Mesothelial cell of epicardium (in vitro differentiated cells): ENCODE measurements at places on chromosomes 7 and 10. TPM values are rescaled to one million over a fixed set of nuclear protein-coding genes. Genes with fewer than 3 reads are reported as not detected.

The VAX1 gene
- total RNA-seq, result 0.09 TPM in 1 of 3 replicates, not detected in the others

DNA sequence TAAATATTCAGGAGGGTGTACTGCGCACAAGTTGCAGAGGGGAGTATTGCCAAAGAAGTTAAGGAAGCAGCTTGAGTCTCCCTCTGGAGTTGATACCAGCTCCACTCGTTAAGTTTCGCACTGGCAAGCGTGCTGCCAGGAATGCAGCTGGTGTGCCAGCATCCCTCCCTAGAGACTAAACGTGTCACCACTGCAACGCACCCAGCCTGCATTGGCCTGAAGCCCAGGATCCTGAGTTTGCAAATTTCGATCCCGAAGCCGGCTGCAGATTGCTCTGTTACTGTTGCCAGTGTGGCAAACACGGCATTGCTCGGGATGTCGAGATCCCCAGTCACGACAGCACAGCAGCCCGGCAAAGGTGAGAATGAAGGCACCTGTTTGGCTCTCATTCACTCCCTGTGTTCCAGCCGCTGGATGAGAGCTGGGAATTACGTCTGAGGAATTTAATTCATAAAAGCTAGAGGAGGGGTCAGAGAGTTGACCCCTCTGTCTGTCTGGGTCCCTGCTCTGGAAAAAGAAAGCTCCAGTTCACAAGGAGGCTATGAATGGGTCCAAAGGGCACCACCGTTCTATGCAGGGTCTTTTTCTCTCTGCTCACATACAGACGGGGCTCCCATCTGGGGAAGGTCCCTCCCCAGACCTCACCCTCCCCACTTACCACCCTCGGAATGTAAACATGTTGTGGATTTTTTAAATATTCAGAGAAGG is 61.0 kb downstream of the NRP1 start:
- no peak overlapping the region for H3K4me3 ChIP-seq
- DNase-seq, result no peak
- H3K4me1 ChIP-seq, result peaks cover 61% of the 10 kb centered on the region
- no peaks in the 10 kb centered on the region for H3K36me3 ChIP-seq

DNA sequence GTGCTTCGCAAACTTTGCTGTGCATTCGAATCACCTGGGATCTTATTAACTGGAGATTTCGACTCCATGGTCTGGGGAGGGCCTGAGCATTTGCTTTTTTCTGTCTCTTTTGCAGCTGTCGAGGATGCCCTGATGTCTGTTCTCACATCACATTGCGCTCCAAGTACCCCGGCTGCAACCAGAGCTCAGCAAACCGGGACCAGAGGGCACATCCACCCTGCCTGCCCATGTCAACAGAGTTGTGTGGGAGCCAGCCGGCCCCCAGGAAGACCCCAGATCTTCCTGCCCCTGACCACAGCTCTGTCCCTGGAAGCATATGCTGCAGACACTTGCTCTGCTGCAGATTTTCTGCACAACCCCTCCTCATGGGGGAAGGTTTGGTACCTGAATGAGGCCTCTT is 180.8 kb downstream of the ADARB2 start:
- peaks cover 21% of the 10 kb centered on the region for H3K27me3 ChIP-seq
- H3K27ac ChIP-seq, result no peak overlapping the region
- no peaks in the 10 kb centered on the region for H3K36me3 ChIP-seq
- no peak overlapping the region for H3K4me3 ChIP-seq
- DNase-seq, result no peak

The BTBD16 gene
- total RNA-seq, result not detected in 3 replicates

The CCDC3 gene
- total RNA-seq, result 5.2 to 5.7 TPM (median 5.4 TPM) in 3 replicates

DNA sequence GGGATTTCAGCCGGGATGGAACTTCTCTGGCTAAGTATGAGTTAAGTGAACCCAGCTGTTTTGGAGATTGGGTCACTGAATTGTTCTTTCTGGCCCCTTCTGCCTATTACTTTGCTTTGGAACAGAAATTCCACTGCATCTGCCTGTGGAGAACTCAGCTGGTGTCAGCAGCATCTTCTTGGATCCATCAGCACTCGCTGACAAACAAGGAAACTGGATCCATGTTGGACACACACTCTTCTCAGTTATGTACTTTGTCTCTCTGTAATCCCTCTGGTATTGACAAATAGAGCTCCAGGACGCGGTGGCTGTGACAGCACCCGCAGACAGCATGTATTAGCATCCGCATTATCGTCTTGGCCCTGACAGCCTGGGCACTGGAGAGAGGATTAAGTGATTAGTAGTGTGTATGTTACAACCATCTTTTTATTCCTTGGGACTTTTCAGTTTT is 73.0 kb upstream of the BMPER start:
- H3K27ac ChIP-seq, result no peak overlapping the region
- no peak overlapping the region for H3K4me3 ChIP-seq
- peaks cover 25% of the 10 kb centered on the region for H3K27me3 ChIP-seq
- no peaks in the 10 kb centered on the region for H3K36me3 ChIP-seq

The CLDN4 gene
- 158 to 175 TPM (median 165 TPM) in 3 replicates for total RNA-seq

The HOXA3 gene
- total RNA-seq, result 197 to 209 TPM (median 201 TPM) in 3 replicates
